Progenitor cell of endocrine pancreas (in vitro differentiated cells): ENCODE measurements at places on chromosomes 5 and 9.

DNA sequence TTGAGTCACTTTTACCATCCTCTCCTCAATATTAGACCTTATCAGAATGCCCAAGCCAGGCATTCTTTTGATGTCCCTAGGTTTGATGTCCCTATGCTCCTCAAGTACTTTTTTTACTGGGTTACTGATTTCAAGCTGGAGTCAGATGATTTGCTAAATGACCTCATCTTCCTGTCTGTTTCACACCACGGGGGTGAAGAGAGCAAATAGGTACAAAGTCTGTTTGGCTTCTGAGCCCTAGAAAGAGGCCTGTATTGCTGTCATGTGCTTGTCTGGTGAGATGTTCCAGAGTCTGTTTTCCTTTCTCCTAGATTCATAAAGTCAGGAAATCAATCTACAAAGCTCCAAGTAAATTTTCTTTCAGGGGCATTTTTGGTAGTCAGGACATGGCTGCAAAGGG is 12.7 kb upstream of the DAB2 start:
- no peak for DNase-seq
- no peak overlapping the region for H3K4me3 ChIP-seq
- H3K27me3 ChIP-seq, result peaks cover 2% of the 10 kb centered on the region
- no peaks in the 10 kb centered on the region for H3K36me3 ChIP-seq
- H3K4me1 ChIP-seq, result peaks cover 14% of the 10 kb centered on the region

DNA sequence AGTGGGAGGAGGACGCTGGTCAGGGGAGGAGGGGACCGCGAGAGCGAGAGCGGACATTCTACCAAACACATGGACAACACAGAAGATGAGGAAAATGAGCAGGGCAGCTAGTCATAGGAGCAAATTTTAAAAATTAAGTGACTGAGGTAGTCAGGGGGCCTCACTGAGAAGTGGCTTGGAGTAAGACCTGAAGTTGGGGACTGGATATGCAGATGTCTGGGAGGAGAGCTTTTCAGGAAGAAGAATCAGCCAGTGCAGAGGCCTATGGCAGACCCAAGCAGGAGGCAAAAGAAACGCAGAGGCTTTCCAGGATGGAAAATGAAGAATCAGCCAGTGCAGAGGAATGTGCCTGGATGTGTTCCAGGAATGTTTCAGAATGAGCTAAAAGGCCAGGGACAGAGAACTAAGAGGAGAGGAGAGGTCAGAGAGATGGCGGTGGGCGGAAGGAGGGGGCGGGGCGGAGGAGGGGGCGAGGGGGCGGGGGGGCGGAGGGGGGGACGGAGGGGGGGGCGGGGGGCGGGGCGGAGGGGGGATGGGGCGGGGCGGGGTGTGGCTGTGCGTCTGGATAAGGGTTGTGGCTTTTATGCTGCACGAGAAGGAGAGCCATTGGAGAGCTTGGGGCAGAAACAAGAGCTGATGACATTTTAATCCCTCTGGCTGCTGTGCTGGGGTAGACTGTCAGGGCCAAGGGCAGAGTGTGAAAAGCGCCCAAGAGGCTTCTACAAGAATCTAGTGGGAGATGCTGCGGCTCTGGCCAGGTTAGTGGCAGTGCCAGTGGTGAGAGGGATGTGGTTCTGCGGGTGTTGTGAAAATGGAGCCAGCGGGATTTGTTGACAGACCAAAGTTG is 129.6 kb downstream of the KCNIP1 start:
- H3K4me3 ChIP-seq, result peak overlapping the region; percentile 68
- H3K27me3 ChIP-seq, result peaks cover 15% of the 10 kb centered on the region
- no peak for DNase-seq
- peak overlapping the region; percentile 96 for H3K27ac ChIP-seq
- no peaks in the 10 kb centered on the region for H3K36me3 ChIP-seq

GRCh38 chr5:555058-555623 is 30.9 kb upstream of the SLC9A3 start:
- peak; percentile 8 for DNase-seq
- no peak overlapping the region for H3K27ac ChIP-seq
- H3K27me3 ChIP-seq, result peaks cover 16% of the 10 kb centered on the region
- no peaks in the 10 kb centered on the region for H3K4me1 ChIP-seq

- H3K27ac ChIP-seq, result no peak overlapping the region
- no peak overlapping the region for H3K4me3 ChIP-seq
- peaks cover 12% of the 10 kb centered on the region for H3K4me1 ChIP-seq
- H3K36me3 ChIP-seq, result no peaks in the 10 kb centered on the region
- DNase-seq, result no peak
These were observed 9.0 kb upstream of the DMRT3 start for GRCh38 chr9:967436-967835.

GRCh38 chr5:102901424-102902134 is 146.5 kb downstream of the PAM start:
- no peak overlapping the region for H3K4me3 ChIP-seq
- peaks cover 6% of the 10 kb centered on the region for H3K4me1 ChIP-seq
- no peaks in the 10 kb centered on the region for H3K27me3 ChIP-seq
- no peak for DNase-seq
